ENCODE measurements at places on chromosomes 3 and 15.

- DNase-seq: no peak
These were observed 79.1 kb downstream of the SLC25A26 start for GRCh38 chr3:66299891-66300290.

DNA sequence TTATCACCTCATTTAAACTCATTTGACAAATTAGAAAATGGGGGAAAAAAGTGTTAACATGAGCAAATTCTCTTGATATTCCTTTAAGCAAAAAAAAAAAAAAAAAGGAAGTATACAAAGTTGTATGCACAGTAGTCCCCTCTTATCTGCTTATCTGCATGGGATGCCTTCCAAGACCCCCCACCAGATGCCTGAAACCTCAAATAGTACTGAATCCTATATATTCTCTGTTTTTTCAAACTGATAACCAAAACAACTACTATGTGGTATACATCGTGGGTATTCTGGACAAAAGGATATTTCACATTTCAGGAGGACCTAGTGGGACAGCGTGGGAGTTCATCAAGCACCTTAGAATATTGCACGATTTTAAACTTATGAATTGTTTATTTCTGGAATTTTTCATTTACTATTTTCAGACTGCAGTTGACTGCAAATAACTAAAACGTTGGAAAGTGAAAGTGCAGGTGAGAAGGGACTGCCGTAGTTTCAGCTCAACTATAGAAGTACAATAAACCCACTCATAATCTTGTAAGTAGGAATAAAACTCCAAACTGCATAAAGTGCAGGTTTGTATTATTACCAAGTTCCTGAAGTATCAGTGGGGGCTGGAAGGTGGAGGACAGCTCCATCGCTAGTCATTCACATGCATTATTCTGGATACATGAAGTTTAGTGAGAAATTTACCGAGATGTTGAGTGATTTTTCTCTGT lies 43.6 kb upstream of the PLCL2 start:
- no peak for DNase-seq

- DNase-seq: no peak
These were observed 396.8 kb downstream of the CADM2 start for GRCh38 chr3:85355572-85355971.

DNA sequence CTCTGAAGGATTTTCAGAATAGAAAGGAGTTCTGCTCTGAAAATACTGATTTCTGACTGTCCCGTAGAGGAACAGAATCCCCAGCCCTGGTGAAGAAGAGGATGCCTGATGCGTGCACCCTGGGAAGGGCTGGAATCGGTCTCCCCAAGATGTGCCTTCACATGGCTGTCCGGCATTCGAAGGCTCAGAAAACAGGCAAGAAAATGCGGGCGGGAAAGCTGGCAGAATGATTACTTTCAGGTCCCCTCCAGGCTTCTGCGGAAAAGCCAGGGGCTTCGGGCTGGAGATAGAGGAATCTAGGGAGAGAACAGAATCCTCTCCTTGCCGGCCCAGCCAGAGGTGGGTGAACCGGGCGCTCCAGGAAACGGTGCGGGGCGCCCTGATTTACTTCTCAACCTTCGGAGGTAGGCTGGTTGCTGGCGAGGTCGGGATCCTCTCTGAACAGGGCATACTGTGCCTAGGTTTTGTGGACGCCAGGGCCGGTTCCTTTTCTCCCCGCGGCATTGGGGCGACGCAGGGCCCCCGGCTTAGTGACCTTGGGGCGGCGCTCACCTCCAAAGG lies 2.5 kb downstream of the FOXL2NB start:
- DNase-seq: no peak

DNA sequence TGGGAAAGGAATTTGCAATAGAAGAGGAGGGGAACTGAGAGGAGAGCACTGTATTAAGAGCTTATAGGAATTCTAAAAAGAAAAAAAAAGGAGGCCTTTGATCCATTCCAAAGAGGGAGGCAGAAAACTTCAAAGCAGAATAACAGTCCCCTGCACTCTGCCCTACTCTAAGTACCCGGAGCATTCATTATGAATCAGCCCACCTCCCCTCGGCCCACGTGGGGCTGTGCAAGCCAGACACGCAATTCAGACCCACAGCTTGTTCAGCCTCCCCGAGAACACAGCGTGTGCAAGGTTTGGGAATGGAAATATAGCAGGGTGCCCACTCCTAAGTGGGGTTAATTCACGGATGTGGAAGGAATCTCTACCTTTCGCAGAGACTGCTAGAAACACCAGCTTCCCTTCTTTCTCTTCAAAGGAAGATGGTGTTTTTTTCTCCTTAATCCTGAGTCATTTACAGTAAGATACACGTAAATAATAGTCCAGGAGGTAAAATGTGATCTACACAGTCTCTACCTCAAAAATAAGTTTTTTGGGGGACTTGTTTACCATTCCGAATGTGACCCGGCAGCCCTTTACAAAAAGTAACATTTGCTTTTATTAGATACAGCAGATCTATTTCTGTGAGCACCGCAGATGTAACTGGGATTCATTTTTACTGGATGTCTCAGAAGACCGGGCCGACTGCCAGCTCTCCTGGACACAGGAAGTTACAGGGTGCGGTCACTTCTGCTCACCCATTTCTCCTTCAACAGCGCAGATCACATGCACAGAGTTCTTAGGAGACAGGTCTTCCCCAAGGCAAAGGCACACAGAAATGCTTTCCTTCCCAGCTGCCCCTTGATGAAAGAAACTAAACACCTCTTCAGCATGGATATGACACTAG lies 768.5 kb upstream of the CFAP20DC start:
- DNase-seq: peak; percentile 87

DNA sequence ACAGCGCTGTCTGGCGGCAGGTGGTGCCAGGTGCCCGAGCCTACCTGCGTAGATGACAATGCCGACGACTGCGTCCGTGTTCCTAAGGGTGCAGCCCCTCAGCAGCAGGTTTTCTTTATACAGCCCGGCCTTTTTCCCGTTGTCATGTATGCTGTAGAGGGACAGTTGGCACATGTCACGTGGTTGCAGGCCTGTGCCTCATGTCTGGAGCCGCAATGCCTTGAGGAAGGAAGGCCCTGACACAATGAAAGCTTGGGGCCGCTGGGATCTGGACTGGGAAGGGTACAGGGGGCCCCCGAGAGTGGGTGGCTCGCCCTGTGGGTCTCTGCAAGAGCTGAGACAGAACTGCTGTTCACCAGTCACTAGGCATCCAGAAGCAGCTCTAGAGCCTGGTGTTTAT lies 136.0 kb downstream of the ATP10A start:
- no peak for DNase-seq

DNA sequence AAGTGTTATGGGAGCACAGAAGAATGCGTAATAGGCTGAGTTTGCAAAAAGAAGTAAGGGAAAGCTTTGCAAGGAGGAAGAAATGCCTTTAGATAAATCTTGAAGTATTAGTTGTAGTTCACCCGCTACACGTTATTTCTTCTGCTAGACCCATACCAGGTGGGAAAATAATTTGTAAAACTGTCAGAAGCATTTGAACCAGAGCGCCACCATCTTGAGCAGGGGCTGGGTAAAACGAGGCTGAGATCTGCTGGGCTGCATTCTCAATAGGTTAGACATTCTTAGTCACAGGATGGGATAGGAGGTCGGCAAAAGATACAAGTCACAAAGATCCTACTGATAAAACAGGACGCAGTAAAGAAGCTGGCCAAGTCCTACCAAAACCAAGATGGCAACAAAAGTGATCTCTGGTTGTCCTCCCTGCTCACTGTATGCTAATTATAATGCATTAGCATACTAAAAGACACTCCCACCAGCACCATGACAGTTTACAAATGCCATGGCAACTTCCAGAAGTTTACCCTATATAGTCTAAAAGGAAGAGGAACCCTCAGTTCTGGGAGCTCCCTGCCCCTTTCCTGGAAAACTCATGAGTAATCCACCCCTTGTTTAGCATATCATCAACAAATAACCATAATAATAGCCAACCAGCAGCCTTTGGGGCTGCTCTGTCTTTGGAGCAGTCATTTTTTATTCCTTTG lies 50.0 kb upstream of the ZNF280D start:
- no peak for DNase-seq

DNA sequence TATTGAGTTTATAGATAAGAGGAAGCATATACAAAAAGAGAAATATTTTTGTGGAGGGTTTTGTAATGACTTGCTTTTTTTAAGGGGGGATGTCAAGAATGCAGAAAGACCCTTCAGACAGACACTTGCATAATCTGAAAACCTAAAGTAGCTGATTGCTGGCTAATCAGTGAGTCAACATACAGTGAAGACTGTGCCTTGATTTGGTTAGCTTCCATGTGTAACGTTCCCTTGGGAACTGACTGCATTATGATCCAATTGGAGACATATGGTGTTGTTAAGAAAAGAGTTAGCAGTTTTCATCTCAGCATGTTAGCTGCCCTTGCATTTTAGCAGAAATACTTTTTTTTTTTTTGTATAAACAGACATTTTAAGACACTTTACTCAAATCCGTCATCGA lies 483.2 kb downstream of the RBMS3 start:
- peak; percentile 30 for DNase-seq

DNA sequence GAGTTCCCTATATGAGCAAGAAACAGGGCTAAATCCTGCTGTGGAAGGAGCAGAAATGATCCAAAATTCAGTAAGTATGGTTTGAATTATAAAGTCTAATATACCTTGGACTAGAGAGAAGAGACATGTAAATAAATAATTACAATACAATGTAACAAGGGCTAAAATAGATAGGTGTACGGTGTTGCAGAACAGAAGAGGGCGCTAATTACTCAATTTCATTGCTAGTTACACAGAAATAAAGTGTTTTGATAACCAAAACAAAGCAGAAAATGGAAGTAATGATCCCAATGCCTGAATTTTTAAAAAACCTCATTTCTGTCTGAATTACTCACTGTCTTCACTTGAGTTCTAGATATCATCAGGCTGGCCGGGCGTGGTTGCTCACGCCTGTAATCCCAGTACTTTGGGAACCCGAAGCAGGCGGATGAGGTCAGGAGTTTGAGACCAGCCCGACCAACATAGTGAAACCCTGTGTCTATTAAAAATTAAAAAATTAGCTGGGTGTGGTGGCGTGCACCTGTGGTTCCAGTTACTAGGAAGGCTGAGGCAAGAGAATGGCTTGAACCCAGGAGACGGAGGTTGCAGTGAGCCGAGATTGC lies 8.3 kb upstream of the PLCH1 start:
- DNase-seq: peak; percentile 42

DNA sequence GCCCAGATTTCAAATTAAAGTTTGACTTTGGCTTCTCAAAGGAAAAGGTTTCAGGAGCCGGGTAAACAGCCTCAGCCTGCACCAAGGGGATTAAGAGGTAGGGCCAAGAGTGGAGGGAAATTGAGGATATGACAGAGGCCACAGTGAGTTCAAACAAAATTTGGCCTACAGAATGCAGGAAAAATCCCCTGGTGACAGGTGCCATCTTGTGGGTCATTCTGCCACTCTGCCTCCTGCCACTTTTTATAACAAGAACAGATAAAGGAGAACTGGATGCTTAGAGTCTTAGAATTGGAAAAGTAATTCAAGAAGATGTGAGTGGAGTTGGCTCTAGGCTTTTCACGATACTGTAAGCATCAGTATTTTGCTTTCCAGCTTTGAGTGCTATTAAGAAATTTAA lies 253.2 kb downstream of the NR2F2 start:
- DNase-seq: no peak

- DNase-seq: peak; percentile 15
These were observed 522 bp upstream of the NRROS start for GRCh38 chr3:196638861-196639482.

GRCh38 chr3:62095756-62096155 lies 277.6 kb downstream of the FEZF2 start:
- no peak for DNase-seq

DNA sequence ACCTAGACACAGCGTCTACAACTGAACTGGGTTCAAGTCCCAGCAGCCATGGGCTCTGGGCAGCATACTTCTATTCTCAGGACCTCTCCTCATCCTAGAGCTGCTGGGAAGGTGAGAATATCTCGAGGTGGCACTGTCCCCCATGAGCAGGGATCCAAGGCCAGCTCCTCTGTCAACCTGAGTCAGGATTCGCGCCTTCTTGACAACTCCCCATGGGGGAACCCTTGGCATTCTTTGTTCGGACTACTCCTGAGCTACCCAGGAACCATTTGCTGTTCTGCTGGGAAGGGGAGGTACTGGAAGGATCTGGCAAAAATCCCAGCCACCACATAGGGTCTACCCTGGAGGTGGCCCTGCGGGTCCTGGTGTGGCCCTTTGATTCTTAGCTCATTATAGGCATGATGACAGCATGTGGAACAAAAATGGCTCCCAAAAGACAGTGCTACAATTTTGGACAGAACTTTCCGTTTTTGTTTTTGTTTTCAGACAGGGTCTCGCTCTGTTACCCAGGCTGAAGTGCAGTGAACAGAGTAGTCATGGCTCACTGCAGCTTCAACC lies 22.3 kb downstream of the PLXNB1 start:
- DNase-seq: no peak

DNA sequence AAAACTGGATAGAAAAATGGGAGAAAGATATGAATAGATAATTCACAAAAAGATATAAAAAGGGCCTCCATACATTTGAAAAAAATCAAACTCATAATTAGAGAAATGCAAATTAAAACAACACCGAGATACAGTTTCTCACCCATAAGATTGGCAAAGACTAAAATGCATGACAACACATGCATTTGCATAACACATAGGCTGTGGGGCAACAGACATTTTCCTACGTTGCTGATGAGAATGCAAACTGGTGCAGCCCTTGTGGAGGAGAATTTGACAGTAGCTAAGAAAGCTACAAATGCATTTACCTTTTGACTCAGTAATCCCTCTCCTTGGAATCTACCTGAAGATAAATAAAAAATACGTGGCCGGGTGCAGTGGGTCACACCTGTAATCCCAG lies 11.4 kb upstream of the CAND2 start:
- DNase-seq: no peak

- DNase-seq: no peak
These were observed 36.2 kb upstream of the CFAP161 start for GRCh38 chr15:81097890-81098280.

- peak; percentile 68 for DNase-seq
These were observed 50.2 kb downstream of the CRYBG3 start for GRCh38 chr3:97871801-97872524.

DNA sequence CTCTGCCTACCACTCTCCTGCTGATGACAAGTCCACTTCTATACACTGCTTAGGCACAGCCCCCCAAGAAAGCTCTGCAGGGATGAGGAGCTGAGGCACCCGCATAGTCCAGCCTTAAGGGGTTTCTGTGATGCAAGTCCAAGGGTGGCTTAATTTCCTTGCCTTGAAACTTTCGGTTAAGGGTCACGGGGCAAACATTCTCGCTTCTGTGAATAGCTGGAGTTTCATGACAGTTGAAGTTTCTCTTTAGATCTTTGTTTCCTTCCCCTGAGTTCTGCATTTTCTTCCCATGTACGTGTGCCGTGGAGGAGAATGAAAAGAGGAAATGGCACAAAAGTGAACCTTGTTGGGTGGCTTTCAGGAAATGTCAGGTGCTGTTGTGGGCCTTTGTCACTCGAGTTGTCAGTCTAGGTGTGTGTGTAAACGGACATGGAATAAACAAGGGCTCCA lies 7.0 kb downstream of the GPR160 start:
- no peak for DNase-seq

- DNase-seq: no peak
These were observed 307.4 kb upstream of the UMPS start for GRCh38 chr3:124422805-124423204.

Measured in GM03348 (cell line).